ENCODE measurements at places on chromosomes 7 and 10.

DNA sequence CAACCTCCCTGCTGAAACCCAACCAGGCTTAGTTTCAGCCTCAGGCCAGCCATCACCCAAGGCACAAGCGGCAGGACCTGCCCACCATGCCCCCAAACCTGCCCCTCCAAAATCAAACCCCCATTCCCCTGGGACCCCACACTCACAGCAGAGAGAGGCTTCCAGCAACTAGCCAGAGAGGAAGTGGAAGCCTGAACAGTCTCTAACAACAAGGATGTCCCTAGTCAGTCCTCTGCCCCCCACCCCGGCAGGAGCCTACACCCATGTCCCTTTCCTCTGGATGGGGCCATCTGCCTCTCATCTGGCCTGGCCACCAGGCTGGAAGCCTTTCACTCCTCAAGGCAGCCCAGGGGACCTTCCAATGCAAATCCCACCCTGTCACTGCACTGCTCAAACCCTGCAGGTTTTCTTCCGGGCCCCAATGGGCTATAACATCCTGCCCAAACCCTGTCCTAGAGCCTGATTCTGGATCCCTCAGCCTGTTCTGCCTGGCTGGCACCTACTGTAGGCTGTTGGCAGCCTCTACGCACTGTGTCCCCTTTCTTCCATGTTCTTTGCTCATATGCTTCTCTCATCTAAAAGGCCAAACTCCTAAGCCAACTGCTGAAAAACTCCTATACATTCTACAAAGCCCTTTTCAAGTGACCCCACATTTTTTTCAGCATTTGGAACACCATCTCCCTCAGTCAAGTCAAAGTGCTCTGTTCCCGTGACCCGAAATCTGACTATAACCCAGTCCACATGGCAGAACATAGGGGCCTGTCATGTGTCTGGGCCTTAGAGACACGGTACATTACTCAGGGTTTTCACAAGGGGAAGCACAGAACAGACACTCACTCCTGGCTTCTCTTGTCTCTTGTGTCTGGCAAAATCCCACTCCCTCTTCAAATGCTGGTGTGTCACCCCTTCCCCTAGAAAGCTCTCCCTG is 253.3 kb downstream of the TNS3 start:
- no peak for DNase-seq

- DNase-seq, result no peak
Observed at GRCh38 chr7:29915481-29916215, 74.0 kb downstream of the SCRN1 start.

DNA sequence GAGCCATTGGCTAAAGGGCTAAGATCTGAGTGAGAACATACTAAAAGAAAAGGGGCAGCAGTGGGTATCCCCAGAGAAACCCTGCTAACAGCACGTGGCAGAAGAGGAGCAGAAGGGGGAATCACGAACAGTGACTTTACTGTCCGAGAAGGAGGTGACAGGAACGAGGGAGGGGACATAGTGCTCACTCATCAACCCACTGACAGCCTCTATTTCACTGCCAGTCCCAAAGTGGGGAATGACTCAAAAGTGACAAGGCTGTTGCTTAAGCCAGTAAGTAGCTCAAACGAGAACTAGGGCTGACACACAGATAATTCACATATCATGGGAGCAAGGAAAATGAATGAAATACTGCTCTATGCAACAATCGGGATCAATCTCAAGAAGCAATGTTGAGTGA is 92.7 kb downstream of the RSU1 start:
- no peak for DNase-seq

- DNase-seq, result no peak
Observed at GRCh38 chr10:3094609-3095036, 27.3 kb downstream of the PFKP start.

DNA sequence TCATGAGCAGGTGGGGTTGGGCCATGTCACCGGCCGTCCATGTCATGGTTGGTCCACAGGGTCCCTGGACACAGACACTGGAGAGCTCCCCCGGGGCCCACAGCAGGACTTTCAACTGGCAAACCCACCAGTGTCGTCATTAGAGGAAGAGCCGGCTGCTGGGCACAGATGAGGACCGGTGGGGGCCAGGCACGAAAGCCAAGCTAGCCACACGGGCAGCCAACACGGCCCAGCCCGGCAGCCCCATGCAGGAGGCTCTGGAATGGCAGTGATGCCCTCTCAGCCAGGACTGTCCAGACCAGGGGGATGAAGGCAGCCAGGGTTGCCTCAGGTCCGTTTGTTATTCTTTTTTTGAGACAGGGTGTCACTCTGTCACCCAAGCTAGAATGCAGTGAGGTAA is 21.1 kb upstream of the UNCX start:
- DNase-seq, result no peak

GRCh38 chr7:103299660-103300059 is 2.4 kb downstream of the PMPCB start:
- no peak for DNase-seq

GRCh38 chr7:83850941-83851340 is 202.0 kb upstream of the SEMA3E start:
- no peak for DNase-seq

- DNase-seq, result no peak
Observed at GRCh38 chr7:30869794-30870611, 41.6 kb upstream of the AQP1 start.

GRCh38 chr10:5343092-5343491 is 21.7 kb upstream of the UCN3 start:
- no peak for DNase-seq

DNA sequence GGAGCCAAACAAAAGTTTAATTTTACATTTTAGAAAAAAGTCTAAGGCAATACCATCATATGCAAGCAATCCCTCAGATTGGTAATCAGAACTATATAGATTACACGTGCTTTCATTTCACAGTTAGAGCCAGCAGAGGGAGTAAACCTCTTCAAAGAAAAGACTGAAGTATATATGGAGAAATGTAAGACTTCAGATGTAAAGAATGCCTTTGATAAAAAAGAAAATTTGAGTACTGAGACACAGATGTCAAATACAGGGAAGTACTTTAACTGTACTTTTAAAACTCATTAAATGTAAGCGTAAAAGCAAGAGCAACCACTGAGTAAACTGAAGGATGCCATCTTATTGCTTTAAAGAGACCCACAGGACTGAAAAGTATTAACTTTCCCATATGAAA is 101.4 kb upstream of the FAM133B start:
- DNase-seq, result peak; percentile 92

DNA sequence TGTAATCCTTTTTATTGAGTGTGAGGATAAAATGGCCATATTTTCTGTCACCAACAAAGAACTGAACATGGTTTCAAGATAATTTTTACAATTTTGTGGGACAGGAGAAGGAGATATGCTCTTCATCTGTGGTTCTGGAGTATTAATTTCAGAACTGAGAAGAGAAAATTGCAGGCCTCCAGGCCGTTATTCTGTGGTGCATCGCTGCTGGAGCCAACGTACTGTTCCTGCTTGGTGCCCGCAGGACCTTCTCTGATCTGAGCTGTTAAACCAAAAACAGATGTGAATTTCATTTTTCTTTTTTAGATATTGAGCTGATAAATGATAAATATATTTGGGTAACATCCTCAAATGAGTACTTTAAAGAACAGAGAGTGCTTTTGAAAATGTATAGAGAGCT is 63.9 kb downstream of the IKZF1 start:
- DNase-seq, result no peak

DNA sequence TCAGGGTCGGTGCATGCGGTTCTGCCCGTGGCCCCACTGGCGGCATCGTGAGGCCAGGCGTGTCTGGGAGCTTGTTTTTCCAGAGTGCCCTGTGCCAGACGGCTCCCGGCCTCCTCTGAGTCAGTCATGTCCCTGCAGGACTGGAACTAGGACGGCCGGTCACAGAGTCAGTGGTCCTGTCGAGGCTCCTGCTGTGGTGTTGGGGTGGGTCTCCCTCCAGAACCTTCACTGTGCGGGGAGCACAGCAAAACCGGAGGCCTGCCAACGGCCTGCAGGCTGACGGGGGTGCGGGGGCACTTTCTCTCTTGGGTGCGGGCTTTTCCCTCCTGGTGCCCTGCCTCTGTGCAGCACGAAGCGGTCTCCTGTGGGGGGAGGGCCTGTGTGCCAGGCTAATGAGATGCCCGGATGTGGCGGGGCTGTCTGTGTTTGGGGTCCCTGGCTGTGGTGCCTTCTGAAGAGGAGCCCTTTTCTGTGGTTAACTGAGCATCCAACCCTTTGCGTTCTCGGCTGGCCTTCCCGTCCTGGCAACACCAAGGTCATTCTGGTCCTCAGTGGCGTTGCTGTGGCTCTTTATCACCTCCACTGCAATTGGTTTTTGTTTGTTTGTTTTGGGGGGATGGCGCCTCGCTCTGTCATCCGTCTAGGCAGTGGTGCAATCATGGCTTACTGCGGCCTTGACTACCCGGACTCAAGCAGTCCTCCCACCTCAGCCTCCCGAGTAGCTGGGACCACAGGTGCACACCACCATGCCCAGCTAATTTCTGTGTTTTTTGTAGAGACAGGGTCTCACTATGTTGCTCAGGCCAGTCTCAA is 8.0 kb downstream of the GET4 start:
- DNase-seq, result no peak

DNA sequence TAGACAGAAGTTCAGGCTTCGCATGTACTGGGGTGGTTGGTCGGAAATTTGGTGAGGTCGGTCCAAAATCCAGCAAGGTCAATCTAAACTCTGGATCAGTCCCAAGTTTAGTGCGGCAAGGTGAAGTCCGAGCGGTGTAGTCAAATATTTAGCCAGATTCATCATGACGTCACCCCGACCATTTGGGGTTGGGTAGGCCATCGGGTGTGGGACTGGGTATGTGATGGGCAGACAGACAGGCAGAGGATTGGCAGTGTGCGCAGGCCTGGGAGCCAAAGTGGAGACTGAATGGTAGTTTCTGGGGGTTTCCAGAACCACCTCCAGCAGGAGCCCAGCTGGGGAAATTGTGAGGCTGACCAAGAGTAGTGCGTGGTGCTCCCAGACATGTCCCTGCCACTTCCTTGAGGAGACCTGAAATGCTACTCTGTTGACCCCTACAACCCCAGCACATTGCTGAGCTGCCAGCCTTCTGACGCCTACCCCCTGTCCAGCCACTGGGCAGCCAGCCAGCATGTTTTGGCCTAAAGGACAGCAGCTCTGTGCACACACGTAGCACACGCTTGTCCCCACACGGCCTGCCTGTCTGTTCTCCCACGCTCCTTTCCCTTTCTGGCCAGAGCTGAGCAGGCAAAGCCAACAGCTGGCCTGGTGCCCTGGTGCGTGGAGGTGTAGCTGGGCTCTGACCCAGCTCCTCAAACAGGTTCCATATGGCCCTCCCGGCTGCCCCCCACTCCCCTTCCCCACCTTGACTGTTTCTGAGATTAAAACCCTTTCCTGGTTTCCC is 55.9 kb downstream of the FAM241B start:
- no peak for DNase-seq

- DNase-seq, result no peak
Observed at GRCh38 chr10:33180390-33180789, 154.1 kb downstream of the NRP1 start.

- peak; percentile 79 for DNase-seq
Observed at GRCh38 chr7:33053721-33054120, 8.9 kb downstream of the NT5C3A start.

DNA sequence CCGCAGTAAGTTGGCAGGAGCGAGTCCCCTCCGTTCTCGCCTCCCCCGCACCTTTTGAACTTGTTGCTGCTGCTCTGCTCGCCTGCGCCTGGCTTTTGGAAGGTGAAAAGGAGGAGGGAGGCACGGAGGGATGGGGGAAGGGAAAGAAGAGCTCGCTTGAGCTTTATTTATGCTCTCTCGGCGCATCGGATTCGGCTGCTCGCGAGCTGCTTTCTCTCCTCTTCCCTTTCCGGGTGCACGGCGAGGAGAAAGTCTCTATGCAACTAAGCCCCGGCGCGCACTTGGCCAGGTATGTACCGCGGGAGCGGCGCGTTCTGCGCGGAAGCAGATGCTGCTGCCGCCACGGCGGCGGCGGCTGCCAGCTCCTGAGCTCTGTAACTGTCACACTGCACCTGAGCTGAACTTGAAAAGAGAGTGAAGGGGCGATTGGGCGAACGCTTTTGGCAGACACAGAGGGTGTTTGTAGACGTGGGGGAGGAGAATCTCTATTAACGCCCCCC is 551 bp downstream of the KCND2 start:
- DNase-seq, result no peak

- DNase-seq, result no peak
Observed at GRCh38 chr10:13614530-13615332, 28.0 kb downstream of the PRPF18 start.

DNA sequence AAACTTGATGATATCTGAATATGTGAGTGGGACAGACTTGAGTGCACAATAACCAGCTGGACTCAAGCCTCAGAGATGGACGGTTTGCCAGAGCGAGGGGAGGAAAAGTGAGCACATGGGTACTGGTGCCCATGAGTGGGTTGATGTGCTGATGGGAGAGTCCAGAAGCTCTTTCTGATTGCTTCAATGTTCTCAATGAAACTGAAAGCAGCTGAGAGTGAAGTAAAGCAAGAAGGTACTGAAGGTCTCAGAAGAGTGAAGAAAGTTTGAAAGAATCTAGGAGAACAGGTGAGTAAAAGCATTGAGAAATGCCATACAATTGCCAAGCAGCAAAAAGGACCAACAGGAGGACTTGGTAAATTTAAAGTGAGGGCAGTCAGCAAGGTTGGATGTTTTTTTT is 28.6 kb downstream of the CTTNBP2 start:
- no peak for DNase-seq

- DNase-seq, result no peak
Observed at GRCh38 chr10:44313761-44314165, 71.1 kb downstream of the CXCL12 start.

DNA sequence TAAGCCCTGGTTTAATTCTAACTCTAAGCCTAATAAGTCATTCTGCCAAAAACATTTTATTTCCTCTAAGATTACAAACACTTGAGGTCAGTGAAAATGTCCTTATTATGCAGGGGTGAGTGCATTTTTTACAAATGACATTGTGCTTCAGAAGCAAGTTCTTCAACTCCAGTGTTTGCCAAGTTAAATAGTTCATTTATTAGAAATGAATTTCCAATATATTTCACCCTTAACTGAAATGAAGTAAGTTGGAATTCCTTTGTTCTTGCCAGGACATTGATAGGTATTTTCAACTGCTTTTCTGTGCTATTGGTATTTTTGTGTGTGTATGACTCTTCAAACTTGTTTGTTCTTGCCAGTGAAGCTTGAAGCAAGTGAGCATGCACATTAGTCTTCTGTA is 89.5 kb upstream of the CCDC6 start:
- no peak for DNase-seq

DNA sequence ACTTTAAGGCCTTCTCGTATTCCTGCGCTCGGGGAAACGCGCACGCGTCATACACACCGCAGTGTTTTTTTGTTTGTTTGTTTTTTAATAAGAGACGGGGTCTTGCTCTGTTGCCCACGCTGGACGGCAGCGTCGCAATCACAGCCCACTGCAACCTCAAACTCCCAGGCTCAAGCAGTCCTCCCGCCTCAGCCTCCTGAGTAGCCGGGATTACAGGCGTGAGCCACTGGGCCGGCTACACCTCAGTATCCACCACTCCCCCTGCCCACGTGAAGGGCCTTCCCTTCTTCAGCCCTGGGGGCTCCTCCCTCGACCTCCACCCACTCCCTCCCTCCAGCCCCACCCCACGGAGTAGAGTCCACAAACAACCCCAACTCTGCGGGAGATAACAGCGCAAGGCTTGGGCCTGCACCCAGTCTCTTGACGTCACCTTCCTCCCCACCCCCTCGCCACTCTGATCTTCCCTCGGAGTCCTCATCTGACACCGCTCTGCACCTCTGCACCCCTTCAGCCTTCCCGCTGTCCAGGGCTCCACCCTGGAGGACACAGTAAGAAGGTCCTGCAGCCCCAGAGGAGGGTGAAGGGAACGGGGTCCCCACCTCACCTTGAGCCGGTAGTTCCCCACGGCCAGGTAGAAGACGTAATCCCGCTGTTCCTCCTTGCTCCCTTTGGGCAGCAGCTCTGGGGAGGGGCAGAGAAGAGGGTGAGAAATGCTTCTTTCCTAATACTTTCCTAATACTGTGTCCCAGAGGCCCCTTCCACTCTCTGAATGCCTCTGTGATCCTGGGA is 2.8 kb upstream of the CLDN15 start:
- no peak for DNase-seq

All from Jurkat, Clone E6-1 (cell line).